ENCODE measurements at places on chromosomes 16 and 17.

DNA sequence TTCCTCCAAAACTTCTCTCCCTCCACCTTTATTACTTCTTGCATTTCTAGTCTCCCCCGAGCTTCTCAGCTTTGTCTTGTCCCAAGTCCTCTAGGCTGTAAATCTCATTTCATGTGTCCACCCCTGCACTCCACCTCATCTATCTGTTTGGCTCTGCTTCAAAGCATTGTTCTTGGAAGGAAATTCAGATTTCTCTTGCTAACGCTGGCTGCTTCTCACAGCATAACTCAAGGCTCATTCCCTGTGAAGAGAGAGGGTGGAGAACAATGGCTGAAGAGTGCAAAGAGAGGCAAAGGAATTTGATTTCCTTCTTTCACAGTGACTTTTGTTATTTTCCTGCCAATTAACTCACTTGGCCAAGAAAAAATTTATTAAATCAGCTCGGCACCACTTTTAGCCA is 476.5 kb downstream of the TMEM114 start:
- DNase-seq: no peak

GRCh38 chr17:17128476-17129075 is 77.6 kb downstream of the PLD6 start:
- DNase-seq: no peak

DNA sequence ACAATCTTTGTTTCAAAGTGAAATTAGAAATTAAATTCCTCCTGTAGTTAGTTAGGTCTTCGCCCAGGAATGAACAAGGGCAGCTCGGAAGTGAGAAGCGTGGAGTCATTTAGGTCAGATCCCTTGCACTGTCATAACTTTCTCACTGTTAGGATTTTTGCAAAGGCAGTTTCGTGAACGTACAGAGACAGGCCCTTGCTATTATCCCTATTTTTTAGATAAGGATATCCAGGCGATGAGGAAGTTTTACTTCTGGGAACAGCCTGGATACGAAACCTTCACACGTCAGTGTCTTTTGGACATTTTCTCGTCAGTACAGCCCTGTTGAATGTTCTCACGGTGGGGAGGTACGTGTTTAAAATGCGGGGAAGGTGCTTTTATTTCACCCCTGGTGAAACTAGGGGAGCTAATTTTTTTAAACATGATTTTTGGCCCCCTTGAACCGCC is 318 bp upstream of the RBL2 start:
- no peak for DNase-seq

- no peak for DNase-seq
Measured at GRCh38 chr17:33798308-33798707, 456.8 kb upstream of the CCL2 start.

GRCh38 chr16:11045441-11045840 is 101.1 kb downstream of the CLEC16A start:
- DNase-seq: no peak

- DNase-seq: peak; percentile 62
Measured at GRCh38 chr17:63445954-63446752, at the start of gene CYB561. TSS of gene CYB561 (minus strand) at chr17:63446306. CDS start at chr17:63437547, 8,759 bp downstream.

DNA sequence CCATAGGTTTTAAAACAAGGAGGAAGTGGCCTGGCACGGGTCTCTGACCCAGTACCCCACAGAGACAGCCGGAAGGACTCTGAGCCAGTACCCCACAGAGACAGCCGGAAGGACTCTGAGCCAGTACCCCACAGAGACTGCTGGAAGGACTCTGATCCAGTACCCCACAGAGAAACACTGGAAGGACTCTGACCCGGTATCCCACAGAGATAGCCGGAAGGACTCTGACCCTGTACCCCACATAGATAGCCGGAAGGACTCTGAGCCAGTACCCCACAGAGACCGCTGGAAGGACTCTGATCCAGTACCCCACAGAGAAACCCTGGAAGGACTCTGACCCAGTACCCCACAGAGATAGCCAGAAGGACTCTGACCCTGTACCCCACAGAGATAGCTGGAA is 49.0 kb downstream of the TRARG1 start:
- no peak for DNase-seq

DNA sequence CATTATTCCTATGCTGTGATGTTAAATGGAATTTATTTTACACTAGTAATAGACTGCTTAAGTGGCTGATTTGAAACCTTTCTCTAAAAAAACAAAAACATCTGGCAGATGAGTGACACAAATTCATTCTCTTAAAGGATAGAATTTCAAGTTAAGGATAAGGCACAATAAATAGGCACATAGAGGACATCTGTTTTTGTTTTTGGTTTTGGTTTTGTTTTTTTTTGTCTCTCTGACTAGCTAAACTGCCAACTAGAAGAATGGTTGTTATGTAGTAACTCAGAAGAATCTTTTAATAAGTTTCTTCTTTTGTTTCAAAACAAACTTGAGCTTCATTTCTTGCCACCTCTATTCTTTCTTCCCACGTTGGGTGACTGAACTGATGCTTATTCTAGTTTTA is 5.1 kb upstream of the VPS4A start:
- DNase-seq: no peak

DNA sequence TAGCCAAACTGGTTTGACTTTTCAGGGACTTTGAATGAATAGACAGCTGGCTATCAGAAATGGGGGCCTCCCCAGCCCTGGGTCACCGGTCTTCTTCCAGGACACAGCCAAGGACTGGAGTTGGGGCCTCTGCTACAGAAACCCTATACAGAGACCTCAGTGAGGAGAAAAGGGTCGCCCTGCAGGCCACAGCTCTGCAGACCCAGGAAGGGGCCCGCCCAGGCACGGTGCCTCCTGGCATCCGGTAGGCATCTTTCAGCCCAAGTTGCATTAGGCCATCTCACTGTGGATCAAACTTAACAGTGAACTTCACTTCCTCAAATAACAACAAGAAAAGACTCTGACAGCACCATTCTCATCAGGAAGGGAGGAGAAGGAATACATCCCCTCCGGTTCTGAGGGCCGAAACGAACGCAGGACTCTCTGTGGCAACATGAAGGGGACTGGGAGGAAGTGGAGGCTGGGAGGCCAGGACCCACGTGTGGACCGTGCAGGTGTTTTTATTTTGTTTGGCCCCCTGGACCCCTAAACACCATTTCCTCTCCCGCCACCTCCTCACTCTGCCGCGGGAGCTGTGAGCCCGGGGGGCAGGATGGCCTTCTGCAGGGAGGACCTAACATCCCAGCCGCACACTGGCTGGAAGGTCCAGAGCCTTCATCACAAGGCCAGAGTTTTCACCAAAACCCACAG is 7.2 kb downstream of the SLC38A10 start:
- no peak for DNase-seq

- DNase-seq: no peak
Measured at GRCh38 chr16:66904428-66904845, 14.2 kb downstream of the CDH16 start.

GRCh38 chr17:75487351-75488070 is 27.8 kb downstream of the CASKIN2 start:
- DNase-seq: peak; percentile 19

GRCh38 chr16:51244887-51245657 is 94.0 kb upstream of the SALL1 start:
- no peak for DNase-seq

GRCh38 chr16:19746561-19746960 is 28.5 kb downstream of the IQCK start:
- DNase-seq: no peak

GRCh38 chr17:69744512-69745070 is 330.1 kb downstream of the MAP2K6 start:
- DNase-seq: no peak

Measured in activated CD4-positive, alpha-beta T cell treated with anti-CD3 and anti-CD28 coated beads, Interleukin-2, amount 50 U/mL, for 1 hour (primary cell).